HT-29 (cell line): ENCODE measurements at places on chromosomes 1 and 21. TPM values are rescaled to one million over a fixed set of nuclear protein-coding genes. Genes with fewer than 3 reads are reported as not detected.

Gene AMY1B
- total RNA-seq, result not detected in 2 replicates

- no peak for DNase-seq
These were observed 126.7 kb downstream of the TLR5 start for GRCh38 chr1:223016381-223016780.

Gene ESRRG
- 0.05 TPM in 1 of 2 replicates, not detected in the other for total RNA-seq

DNA sequence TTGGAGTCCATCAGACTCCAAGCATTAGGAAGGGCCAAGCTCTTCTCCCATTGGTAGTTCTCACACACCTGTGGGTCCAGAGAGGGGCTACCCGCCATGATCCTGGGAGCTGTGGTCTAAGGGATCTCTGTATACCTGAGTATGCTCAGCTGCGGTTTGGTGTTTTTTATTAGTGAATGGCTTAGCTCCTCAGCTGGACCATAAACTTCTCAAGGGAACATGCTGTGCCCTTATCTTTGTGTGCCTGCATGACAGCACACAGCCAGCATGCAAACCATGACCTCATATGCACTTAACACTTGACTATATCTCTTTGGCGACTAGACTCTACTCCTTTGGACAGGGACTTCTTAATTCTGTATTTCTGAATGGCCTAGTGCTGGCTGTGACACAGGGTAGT lies 94.5 kb downstream of the CD58 start:
- DNase-seq, result no peak

- DNase-seq, result peak; percentile 7
These were observed 102.8 kb downstream of the GDAP2 start for GRCh38 chr1:117826540-117827078.

Gene NBPF4
- not detected in 2 replicates for total RNA-seq

DNA sequence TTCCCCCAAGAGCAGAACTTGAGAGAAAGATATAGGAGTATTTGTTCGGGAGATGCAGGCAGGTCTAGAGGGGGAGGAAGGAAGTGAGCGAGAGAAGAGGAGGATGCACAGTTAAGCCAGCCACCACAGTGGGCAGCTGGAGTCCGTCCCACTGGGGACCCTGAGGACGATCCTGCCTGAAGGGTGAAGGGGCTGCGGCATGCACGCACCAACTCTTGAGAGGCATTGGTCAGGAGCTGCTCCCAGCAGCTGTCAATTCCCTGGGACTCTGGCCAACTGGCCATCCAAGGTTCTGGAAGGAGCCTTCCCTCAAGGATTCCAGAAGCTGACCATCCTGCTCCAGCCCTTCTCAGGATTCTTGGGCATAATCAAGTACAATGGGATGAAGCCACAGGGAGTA lies 246.9 kb downstream of the MATN1 start:
- DNase-seq, result no peak

GRCh38 chr1:94654031-94654430 lies 112.5 kb upstream of the F3 start:
- DNase-seq, result peak; percentile 72

DNA sequence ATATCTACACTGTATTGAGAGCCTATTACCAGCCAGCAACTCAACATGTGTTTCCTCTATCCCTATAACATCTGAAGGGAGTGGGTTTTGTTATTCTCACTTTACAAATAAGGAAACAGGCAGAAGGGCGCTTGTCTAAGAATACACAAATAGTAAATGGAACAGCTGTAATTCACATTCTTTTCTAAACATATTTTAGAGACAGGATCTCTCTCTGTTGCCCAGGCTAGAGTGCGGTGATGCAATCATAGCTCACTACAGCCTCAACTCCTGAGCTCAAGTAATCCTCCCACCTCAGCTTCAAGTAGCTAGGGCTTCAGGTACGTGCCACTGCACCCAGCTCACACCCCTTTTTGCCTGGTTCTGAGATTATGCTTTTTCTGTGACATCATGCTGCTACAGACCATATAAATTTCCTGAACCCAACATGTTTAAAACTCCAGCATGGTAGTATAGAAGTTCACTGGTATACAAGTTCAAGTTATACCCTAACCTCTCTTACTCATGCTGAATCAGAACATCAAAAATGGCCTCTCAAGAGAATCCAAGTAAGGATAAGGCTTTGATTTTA lies 8.6 kb upstream of the TACSTD2 start:
- DNase-seq, result no peak

Gene SLC35D1
- total RNA-seq, result 3.8 and 3.9 TPM in 2 replicates

DNA sequence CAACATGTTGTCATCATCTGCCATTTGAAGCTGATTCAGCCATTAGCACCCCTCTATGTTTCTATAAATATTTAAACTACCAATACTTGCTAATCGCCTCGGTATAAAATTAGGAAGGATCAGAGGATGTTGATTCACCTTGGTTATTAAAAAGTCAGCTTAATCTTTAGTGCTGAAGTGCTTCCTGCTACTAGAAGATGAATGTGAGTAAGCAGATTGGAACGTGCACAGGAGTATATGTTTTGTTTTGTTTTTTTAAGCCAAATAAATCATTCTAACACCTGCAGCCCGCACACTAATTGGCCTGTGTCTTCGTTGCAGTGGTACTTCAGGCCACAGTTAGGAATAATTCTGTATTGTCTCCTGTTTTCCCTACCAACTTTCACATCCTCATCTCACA lies 485.7 kb downstream of the AJAP1 start:
- DNase-seq, result no peak

GRCh38 chr1:82801176-82801575 lies 1000.4 kb downstream of the ADGRL2 start:
- DNase-seq, result no peak

Gene RNPC3
- 2.8 and 2.9 TPM in 2 replicates for total RNA-seq

- no peak for DNase-seq
These were observed 2.4 kb downstream of the KIF17 start for GRCh38 chr1:20715406-20715805.

Gene LCE1A
- not detected in 2 replicates for total RNA-seq

- no peak for DNase-seq
These were observed 573.2 kb upstream of the RGS18 start for GRCh38 chr1:191585095-191585494.

DNA sequence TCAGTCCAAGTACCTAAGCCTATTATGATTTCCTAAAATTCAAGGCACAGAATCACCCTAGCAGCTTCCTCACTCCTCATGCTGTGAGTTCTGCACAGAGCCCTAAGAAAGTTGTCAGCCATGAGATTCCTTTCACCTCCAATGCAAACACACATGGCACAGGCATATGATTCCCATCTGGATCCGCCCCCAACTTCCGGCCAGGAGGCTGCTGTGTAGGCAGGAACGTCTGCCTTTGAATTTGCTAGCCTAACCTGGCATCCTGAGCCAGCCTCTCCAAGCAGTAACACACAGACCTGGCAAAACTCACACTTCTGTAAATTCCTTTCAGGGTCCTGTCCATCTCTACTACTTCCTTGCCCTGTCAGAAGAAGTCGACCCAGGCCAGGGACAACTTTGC lies 521.1 kb upstream of the BEND5 start:
- DNase-seq, result no peak

DNA sequence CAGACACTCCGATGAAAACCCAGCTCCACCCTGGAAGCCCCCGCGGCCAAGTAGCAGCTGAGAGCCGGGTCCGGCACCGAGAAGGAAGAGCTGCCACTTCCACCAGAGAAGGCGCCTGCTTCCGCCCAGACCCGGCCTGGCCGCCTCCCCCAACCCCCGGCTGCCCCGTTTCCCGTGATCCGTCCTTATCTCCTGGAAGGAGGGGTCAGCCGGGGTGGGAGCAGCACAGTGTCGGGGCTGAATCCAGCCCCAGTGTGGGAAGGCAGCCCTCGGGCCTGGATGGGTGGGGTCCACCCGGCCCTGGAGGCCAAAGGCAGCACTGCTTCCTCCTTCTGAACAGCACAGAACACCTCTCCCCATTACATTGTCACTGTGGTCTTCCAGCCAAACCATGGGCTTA lies 69.4 kb downstream of the MEGF6 start:
- no peak for DNase-seq

- no peak for DNase-seq
These were observed 9.6 kb downstream of the SH3BGR start for GRCh38 chr21:39461419-39461818.

DNA sequence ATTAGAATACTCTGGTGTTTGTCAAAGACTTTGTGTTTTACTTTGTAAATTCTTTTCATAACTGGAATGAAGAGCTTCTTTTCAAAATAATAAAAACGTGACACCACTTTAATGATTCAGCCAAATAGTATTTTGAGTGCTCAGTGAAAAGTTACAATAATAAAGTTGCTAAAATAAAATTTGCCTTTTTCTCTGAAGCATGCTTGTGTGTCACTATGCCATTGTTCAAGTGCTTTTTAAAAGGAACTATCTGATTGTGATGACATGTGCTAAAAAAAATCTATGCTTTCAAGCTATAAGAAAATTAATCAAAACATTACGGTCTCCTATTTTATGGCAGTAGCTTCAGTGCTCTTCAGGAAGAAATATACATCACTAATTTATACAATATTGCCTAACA lies 1290.5 kb upstream of the B3GALT2 start:
- no peak for DNase-seq

GRCh38 chr1:40784771-40785151 lies 1.2 kb downstream of the KCNQ4 start:
- DNase-seq, result no peak

Gene RGS8
- total RNA-seq, result not detected in 2 replicates

- DNase-seq, result peak; percentile 5
These were observed 49.9 kb downstream of the LHX9 start for GRCh38 chr1:197967066-197967465.

GRCh38 chr1:154791292-154792166 lies 78.6 kb downstream of the KCNN3 start:
- no peak for DNase-seq

Gene CD1D
- not detected in 2 replicates for total RNA-seq

Gene ALG14
- total RNA-seq, result 1.0 and 2.0 TPM in 2 replicates

GRCh38 chr1:100927276-100927675 lies 31.4 kb downstream of the SLC30A7 start:
- peak; percentile 9 for DNase-seq

DNA sequence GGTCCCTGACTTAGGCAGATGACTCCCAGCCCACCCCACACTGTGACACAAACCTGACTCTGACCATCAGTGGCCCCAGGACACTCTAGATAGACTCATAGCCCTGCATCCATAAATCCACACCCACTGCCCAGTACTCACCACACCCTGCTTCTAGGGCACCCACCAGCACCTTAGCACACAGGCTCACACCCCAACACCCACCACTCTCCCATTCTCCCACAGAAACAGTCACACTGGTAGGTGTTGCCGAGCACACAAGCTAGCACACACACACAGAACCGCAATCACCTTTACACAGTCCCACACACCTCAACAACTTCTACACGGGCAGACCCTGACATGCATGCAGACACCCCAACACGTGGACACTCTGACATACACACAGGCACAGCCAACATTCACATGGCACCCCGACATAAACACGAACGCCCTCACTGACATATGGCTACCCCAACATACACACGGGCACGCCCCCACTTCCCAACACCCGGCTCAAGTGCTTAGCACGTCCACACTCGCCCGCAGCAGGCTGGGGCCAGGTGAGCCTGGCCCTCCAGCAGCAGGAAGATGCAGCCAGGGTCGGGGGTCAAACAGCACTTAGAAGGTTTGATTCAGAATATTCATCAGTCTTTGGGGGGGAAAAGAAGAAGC lies 105.5 kb upstream of the TARDBP start:
- DNase-seq, result no peak

Gene SLC44A3
- total RNA-seq, result 14.1 and 15.6 TPM in 2 replicates

- DNase-seq, result no peak
These were observed 50.8 kb upstream of the POU3F1 start for GRCh38 chr1:38097284-38097898.

DNA sequence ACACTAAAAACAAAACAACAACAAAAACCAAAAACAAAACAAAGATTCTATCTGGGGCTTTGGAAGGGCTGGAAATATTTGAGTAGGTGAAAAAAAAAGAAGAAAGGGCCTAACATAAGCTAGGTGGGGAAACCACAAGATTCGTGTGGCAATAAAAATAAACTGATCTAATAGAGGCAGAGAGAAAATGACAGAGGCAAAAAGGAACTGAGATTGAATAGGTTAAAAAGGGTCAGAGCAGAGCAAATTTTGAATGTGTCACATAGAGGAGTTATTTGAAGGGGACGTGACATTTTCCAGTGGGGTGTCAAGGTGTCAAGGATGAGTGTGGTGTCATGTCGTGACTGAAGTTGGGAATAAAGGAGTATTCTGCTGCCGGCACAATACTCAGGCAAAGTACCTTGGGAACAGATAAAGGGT lies 65.2 kb upstream of the RALGPS2 start:
- no peak for DNase-seq

DNA sequence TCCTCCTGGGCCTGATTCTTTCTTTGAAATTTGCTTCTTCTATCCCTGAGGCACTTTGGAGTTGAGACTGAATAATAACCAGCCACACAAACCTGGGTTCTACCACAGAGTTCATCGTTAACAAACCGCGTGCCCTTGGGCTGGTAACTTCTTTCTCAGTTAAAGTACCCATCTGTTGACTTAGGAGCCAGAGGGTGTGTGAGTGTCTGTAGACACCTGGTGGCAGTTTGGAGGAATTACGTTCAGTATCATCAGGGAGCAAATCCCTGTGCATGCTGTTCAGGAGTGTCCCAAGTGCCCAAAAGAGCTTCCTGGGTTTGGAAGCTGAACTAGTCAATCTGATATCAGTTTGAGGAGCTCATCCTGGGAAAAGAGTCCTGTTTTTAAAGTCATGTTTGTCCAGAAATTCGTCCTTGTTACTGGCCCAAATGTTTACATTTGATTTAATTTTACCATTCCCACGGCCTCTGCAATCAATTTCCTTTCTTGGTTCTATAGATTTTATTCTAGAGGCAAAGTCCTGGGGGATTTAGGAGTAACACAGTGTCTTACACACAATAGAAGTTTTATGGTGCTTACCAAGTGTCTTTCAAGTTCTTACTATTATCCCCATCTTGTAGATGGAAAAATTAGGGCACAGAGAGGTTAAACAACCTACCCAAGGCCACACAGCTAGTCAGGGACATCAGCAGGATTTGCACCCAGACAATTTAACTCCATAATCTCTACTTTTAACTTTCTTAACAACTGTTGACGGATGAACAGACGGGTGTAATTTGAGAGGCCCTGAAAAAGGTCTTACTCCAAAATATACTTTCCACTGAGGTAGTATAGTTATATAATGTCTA lies 26.7 kb upstream of the RPTN start:
- peak; percentile 81 for DNase-seq

GRCh38 chr1:113389359-113389952 lies 859 bp upstream of the MAGI3 start:
- no peak for DNase-seq

DNA sequence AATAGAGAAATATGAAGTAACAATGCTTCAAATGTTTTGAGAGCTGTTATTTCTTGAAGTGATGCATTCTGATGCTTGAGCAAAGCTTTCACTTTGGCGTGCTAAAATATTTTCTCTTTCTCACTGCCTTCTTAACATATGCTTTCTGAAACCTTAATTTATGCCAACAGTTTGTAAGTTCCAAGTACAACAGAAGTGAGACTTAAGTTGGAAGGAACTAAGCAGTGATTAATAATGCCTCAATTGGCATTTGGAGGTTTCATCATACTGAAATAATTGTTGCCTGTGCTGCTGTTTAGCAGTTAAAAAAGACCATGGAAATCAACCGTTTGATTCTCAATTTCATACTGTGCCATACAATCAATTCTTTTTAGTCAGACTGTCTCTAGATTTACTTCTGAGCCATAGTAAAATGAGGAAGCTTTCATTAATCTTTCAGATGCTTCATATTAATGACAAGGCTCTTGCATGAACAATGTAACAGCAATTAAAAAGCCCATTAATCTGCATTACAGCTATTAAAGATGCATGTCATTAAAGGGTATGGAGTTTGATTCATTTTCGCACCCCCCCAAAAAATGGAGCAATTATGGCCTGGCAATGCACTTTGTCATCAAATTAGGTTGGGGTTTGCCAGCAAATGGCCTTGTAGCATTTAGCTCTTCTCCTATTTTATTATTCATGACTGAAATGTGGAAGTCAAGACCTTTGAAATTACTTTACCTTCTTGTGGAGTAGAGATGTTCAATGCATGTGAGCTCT lies 375.3 kb downstream of the USH2A start:
- DNase-seq, result no peak

Gene NHLH1
- total RNA-seq, result not detected in 2 replicates
